NK-92 treated with Interleukin-12 subunit alpha and Interleukin-12 subunit beta, amount 100 ng/mL, for 24 hours (cell line): ENCODE measurements at places on chromosomes 4 and X.

- DNase-seq, result no peak
Measured at GRCh38 chrX:48714573-48714972, 18.0 kb downstream of the SUV39H1 start.

DNA sequence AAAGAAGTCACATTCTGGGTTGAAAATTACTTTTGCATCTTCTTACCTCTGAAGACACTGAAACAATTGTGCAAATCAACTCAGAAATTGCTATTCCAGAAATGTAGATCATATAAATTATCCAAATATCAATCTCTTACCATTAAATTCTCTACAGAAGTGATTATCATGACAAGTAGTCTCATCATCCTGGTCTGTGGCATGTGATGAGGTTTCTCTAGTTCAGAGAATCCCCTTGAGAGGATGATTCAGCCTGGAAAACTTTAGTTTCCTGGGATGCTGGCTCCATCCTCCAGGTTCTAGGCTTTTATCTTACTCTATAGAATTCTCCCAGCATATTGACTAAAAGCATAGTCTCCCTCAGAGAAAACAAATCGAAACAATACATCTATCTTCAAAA is 76.2 kb upstream of the S100G start:
- no peak for DNase-seq

- DNase-seq, result no peak
Measured at GRCh38 chr4:55859711-55860110, 6.3 kb downstream of the EXOC1 start.

DNA sequence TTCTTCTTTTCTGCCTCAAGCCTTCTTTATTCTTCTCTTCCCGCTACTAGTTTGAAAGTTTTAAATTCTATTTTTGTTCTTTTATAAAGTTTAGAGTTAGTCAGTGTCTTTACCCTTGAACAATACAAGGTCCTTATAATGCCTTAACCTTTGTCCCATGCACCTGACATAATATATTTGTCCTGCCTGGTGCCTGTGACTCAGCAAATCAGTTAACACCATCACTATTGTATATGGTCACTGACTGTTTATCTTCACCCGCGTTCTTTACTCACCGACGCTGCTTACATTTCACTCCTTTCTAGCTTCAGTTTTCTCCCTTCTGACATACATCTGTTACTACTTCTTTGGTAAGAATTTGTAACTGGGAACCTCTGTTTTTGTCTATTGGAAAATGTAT is 5.7 kb downstream of the SMIM20 start:
- no peak for DNase-seq

GRCh38 chrX:7074148-7074907 is 73.2 kb upstream of the STS start:
- DNase-seq, result no peak

GRCh38 chr4:94976371-94977011 is 218.7 kb downstream of the BMPR1B start:
- no peak for DNase-seq

- no peak for DNase-seq
Measured at GRCh38 chr4:5908876-5909427, 16.1 kb upstream of the CRMP1 start.

DNA sequence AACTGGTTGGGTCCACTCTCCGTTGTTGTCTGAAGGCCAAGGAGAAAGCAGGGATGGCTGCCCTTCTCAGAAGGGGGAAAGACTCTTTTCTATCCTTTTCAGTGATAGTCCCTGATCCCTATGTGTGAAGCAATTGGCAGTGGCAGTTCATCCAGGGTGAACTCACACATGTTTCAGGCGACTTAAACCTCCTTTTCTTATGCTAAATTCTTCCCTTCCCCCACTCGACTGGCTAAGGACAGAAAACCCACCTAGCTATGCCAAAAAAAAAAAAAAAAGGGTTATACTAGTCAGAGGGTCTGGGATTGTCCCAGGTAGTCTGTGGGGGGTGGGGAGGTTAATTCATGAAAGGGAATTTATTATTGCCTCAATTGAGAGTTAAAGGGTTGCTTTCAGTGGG is 12.2 kb upstream of the ZNF280C start:
- DNase-seq, result no peak

GRCh38 chr4:123397144-123398065 is 810 bp downstream of the SPRY1 start:
- peak; percentile 49 for DNase-seq

- DNase-seq, result no peak
Measured at GRCh38 chr4:5881340-5881739, 11.5 kb downstream of the CRMP1 start.

- no peak for DNase-seq
Measured at GRCh38 chr4:8165374-8165896, 6.8 kb upstream of the ABLIM2 start.

- DNase-seq, result no peak
Measured at GRCh38 chr4:60897415-60897814, 302.7 kb upstream of the ADGRL3 start.

- DNase-seq, result no peak
Measured at GRCh38 chr4:80074069-80074468, 1.0 kb upstream of the ANTXR2 start.

DNA sequence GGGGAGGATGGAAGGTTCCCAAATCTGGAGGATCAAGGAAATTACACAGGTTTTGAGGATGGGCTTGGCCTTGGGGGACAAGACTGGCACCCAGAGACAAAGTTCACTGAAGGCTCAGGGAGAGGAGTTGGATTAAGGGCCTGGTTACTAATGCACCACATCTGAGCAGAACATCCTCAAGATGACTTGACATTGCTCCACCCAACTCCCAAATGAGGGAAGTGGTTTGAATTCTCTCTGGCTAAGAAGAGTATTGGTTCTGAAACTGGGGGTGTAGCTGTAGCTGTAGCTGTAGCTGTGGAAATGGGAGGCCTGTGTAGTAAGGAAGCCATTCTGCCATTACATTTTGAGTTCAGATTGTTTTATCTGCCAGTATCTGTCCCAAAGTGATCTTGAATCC is 129.4 kb downstream of the RASL11B start:
- no peak for DNase-seq

DNA sequence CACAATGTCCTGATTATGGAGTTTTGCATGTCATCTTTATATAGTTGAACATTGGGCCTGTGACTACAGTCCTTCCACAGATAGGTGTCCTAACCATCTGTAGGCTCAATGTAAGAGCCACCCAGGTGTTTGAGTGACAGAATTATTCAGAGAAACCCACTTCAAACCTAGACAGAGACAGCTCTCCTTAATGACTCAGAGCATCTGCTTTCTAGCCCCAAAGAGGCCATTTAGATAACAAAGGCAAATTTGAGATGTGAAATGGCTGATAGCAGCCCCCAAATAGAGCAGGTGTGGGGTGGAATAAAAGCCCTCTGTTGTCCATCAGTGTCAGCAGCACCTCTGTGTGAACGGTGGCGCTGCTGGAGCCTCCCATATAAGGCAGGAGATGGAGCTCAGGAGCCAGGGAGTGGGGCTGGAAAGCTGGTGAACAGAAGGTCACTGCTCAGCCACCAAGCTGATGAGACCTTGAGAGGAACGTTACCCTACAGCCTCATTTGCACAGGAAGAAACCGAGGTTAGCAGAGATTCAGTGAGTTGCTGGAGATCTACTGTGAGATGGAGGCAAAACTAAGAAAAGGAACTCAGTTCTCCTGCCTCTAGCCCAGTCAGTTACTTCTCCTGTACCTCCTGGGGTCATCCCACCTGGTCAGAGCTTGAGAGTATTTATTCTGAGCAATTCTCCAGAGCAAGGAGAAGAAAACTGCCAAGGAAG is 153.3 kb upstream of the LNX1 start:
- no peak for DNase-seq

DNA sequence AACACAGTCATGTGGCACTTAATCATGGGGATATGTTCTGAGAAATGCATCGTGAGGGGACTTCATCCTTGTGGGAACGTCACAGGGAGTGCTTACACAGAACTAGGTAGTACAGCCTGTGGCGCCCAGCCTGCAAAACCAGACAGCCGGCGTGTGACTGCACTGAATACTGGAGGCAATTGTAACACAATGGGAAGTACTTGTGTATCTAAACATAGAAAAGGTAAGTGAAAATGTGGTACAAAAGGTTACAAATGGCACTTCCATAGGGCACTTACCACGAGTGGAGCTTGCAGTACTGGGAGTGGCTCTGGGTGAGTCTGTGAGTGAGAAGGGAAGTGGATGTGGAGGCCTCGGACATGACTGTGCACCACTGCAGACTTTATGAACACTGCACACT is 5.2 kb downstream of the TLR3 start:
- no peak for DNase-seq
